ENCODE measurements at places on chromosomes 5 and 9.

GRCh38 chr5:90440644-90441043 lies 31.1 kb upstream of the CETN3 start:
- DNase-seq, result no peak

DNA sequence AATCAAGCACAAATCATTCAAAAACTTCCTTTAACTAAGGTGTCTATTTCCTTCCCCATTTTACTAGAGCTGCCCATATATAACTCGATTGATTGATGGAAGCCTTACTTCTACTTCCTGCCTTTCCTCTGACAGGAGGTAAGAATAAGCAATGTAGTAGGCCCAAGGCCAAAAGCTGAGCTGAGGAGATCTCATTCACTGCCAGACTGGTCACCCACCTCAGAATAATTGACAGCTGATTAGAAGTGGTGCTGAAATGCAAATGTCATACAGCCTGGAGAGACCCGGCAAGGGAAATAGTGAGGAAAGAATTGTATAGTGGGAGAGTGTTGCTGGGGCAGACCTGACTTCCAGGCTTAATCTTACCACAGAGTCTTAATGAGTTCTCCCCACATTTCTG lies 239.9 kb downstream of the SAXO1 start:
- no peak for DNase-seq

DNA sequence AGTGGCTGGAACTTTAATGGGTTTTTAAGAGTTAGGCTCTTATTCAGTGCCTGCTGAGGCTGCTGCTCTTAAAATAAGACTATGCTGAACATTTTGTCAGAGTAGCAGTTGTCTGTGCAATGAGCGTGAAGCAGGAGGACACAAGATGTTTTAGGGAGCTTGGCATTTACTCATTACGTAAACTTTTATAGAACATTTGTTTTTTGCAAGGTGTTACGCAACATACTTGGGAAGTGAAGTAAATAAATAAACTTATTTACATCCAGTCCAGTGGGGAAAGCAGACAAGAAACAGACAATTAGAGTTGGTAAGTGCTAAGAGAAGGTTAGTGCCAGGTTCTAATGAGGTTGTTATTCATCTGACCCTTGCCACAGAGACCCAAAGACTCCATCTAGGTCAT lies 226.0 kb downstream of the HINT1 start:
- DNase-seq, result no peak

DNA sequence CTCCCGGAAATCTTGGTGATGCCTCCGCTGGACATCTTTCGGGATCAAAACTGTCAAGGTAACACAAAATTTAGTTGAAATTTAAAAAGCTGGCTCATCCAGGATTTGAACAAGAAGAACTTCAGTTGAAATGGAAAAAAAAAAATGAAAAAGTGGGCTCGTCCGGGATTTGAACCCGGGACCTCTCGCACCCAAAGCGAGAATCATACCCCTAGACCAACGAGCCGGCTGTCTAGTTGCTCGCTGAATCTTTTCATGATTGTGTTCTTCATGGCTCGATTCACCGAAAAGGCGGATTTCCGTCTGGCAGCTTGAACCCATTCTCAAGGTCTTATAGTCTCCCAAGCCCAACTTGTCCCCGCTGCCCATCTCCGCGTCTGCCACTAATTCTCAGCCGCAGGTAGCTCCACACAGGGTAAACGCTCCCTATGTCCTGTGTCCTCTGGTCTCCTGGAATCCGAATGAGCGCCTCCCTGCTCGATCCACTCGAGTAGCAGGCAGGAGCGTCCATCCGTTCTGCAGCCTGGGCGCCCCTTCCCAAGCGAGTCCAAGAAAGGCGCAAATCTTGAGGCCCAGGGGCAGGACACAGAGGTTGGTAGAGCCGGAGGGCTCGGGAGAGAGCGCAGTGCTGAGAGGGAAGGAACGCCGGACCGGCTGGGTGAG lies 16.2 kb downstream of the TRIM7 start:
- DNase-seq, result peak; percentile 68

GRCh38 chr5:34731435-34732232 lies 75.5 kb downstream of the RAI14 start:
- no peak for DNase-seq

- DNase-seq, result no peak
Measured at GRCh38 chr5:68727931-68728330, 365.9 kb upstream of the SLC30A5 start.

DNA sequence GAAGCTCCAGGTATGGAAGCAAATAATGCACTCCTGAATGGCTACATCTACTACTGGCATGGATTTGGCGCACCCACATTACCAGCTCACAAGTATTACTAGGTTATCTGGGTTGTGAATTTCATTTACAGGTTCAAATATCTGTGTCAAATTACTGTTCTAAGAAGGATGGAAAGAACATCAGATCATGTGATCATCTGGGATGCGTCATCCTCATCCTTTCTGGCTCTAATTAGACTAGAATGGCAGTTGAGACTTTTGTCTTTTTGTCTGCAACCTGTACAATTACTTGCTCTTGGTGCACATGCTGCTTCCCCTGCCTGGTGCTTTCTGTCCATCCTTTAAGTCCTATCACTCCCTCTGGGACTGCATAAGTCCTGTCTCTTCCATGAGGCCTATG lies 64.1 kb downstream of the PJA2 start:
- DNase-seq, result no peak

DNA sequence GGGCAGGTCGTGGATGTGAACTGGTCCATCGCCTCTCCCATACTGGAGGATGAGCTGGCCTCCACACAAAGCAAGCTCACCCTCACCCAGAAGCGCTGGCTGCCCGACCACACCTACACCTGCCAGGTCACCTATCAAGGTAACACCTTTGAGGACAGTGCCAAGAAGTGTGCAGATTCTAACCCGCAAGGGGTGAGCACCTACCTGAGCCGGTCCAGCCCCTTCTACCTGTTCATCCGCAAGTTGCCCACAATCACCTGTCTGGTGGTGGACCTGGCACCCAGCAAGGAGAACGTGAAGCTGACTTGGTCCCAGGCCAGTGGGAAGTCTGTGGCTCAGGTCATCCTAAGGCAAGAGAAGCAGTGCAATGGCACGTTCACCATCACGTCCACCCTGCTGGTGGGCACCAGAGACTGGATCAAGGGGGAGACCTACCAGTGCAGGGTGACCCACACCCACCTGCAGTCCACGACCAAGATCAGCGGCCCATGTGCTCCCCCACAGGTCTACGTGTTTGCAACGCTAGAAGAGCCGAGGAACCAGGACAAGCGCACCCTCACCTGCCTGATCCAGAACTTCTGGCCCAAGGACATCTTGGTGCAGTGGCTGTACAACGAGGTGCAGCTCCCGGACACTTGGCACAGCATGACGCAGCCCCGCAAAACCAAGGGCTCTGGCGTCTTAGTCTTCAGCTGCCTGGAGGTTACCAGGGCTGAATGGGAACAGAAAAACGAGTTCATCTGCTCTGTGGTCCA lies 71.3 kb downstream of the INSL6 start:
- DNase-seq, result no peak

GRCh38 chr5:151700296-151700695 lies 13.6 kb upstream of the SPARC start:
- DNase-seq, result no peak

GRCh38 chr5:106755789-106756188 lies 914.9 kb downstream of the EFNA5 start:
- DNase-seq, result no peak

DNA sequence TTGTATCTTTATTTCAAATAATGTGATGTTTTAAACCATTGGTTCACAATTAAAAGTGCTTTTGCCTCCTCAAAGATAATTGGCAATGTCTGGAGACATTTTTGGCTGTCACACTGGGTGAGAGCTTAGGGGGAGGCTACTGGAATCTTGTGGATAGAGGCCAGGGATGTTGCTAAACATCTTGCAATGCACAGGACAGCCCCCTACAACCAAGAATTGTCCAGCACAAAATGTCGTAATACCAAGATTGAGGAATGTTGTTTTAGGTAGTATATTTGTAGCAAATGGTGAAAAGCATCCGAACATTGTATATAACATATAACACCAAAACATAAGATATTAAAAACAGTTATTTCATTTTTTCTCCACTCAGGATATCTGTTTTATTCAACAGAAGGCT lies 99.8 kb downstream of the SLC44A1 start:
- DNase-seq, result no peak

DNA sequence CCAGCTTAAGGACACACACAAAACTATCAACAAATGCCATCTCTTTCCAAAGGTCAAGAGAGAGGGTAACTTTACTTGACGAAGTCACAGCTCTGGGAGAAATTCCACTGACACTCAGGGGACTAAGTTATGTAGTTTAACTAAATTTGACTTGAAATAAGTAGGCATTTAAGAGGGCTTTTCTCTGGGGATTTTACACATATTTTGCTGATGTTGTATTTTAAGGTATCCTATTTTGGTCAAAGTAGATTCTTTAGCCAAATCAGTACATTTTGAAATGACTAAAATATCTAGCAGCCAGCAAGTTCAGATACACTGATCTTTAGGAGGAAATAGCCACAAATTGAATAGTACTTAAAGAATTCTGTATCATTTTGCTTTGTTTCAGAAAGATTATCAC lies 652.0 kb downstream of the PDE4D start:
- no peak for DNase-seq

DNA sequence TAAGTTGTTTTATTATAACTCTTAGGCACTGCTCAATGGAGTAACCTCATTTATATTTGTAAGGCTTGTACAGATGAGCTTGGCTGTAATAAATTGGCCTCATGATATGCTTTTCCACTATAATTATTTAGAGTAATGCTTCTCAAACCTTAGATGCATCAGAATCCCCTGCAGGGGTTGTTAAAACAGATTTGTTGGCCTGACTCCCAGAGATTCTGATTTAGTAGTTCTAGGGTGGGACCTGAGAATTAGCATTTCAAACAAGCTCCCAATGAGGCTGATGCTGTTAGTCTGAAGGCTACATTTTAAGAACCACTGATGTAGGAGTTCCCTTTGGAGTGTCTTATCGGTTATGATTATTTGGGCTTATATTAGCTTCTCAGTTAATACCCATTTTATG lies 38.2 kb upstream of the ARSB start:
- DNase-seq, result no peak

DNA sequence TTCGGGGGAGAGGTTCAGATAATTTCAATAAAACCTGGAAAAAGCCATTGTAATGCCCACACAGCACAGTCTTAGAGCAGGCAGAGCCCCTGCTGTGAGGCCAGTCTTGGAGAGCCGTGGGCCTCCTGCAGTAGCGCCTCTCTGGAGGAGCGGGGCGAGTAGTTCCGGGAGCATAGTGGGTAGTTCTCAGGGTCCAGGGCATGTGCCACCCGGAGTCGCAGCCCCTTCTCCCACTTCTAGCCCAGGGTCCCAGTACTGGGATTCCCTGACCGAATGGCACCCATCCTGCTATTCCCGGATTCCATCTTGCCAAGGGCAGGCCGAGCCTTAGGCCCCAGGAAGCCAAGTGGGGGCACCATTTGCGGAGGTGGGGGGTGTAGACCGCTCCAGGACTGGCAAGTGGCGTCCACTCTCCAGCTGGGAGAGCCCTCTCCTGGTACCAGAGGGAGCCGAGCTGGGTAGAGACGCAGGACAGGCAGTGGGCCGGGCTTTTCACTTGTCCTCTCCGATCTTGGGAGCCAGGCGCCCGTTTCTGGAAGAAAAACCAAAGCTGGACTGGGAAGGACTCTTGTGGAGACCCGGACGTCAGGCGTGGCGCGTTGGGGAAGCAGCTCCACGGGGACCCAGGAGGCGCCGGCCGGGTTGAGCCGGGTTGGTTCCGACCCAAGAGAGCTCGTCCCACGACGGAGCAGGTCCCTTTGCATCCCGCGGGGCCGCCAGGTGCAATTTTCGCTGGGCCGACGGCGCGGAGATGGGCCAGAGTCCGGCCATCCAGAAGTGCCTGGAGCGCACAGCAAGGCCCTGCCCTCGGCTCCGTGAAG lies 12.1 kb downstream of the PROP1 start:
- DNase-seq, result no peak

DNA sequence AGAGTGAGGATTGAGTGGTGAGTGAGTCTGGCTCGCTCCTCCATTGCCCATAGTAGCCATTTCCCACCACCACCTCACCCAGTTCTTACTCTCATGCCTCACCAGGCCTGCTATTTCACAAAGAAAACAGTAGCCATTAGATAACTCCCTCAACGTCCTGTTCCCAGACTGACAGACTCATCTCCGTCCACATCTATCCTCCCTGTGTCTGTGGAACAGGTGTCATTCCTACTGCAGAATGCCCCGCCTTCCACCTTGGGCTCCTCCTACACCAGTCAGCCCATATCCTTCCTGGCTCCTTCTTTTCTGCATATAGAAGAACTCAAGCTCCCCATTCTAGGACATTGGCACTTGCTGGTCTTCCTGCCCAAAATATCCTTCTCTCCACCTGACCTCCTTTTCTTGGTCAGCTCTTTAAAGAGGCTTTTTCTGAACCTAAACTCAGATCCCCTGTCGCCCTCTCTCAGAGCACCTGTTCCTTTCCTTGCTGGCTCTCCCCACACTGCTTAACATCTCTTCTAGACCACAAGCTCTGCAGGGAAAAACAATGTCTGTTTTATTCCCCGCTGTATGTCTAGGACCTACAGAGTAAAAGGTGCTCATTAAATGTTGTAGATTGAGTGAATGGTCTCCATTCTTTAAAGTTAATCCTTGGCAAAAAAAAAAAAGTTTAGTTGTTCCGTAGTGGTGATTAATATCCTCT lies 3.2 kb downstream of the TNFAIP8 start:
- DNase-seq, result no peak

DNA sequence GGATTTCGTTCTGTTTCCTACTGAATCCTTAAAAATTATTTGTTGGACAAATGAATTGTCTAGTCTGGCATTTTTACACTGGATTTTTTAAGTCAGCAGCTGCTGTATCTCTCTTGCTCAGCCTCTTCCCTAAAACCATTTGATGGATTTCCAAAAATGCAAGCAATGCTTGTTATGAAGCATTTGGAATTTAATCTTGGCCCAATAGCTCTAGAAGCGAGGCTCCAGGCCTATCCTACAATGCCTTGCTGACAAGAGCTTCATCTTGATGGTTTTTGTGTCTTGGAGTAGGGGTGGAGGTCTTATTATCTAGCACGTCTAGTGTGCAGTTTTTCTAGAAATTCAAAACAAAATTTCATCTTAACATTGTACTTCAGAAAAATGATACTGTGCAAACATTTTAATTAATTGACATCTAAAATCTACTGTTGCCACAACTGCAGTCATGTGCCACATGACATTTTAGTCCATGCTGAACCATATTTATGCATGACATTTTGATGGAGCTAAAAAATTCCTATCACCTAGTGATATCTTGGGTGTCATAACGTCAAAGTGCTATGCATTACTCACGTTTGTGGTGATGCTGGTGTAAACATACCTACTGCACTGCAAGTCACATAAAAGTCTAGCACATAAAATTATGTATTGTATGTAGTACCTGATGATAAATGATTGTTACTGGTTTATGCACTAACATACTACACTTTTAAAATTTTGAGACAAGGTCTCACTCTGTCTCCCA lies 5.9 kb upstream of the RAD23B start:
- no peak for DNase-seq

GRCh38 chr9:91949946-91950664 lies at the start of gene ROR2:
TSS of gene ROR2 (minus strand) at chr9:91950228.
- peak; percentile 66 for DNase-seq

- no peak for DNase-seq
Measured at GRCh38 chr5:39755452-39755851, 330.7 kb upstream of the DAB2 start.

GRCh38 chr9:116504893-116505480 lies 182.1 kb upstream of the TRIM32 start:
- DNase-seq, result no peak

All from mammary epithelial cell (primary cell).